ENCODE measurements at places on chromosomes 7 and 10.

DNA sequence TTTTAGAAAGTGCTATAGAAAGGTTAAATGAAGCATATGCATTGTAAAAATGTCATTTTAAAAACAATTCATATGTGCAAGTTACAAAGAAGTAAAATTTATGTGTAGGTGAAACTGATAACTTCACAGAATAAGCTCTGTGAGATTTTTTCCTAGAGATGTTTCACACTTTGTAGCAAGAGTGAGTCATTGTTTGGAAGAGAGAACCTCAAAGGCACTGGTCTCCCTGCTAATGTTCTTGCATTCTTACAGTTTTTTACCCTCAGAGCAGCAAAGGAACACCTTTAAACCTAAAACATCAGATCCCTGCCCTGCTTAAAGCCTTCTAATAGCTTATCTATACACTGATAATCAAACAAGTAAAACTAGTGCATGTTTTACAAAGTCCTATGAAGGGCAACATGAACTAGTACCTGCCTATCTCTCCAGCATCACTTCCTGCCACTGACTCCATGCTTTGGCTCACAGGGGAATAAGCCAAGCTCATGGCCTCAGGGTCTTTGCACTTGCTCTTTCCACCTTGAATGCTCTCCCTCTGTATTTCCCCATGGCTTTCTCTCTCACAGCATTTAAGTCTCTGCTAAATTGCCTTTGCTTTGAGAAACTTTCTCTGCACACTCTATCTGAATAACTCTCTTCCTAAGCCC is 997.0 kb downstream of the GATA3 start:
- no peaks in the 10 kb centered on the region for H3K27me3 ChIP-seq
- H3K4me1 ChIP-seq = no peaks in the 10 kb centered on the region
- H3K36me3 ChIP-seq = no peaks in the 10 kb centered on the region
- no peak for DNase-seq
- H3K4me3 ChIP-seq = no peak overlapping the region

GRCh38 chr10:80870282-80870681 is 332.6 kb downstream of the SH2D4B start:
- H3K36me3 ChIP-seq = no peaks in the 10 kb centered on the region
- no peak overlapping the region for H3K4me3 ChIP-seq
- DNase-seq = no peak
- H3K27ac ChIP-seq = no peak overlapping the region
- H3K27me3 ChIP-seq = peaks cover 6% of the 10 kb centered on the region
- H3K4me1 ChIP-seq = no peaks in the 10 kb centered on the region

DNA sequence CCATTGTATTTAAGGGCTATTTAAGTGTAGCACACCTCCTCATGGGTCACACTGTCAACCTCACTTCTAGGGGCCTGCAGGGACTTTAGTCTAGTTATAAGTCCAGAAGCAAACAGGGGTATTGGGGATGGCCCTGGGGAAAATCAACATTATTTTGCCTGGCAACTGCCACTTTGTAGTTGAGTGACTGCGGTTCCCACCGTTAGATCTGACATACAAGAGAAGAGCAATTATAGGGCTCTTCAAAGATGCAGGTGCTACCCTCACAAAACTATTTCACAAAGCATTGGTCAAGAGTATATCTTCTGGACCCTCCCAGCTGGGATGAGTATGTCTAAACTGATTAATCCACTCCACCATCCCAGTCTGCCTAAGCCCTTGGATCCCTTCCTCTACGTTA is 133.0 kb upstream of the PCBD1 start:
- H3K27me3 ChIP-seq = no peaks in the 10 kb centered on the region
- no peaks in the 10 kb centered on the region for H3K36me3 ChIP-seq
- no peak for DNase-seq
- no peak overlapping the region for H3K27ac ChIP-seq

DNA sequence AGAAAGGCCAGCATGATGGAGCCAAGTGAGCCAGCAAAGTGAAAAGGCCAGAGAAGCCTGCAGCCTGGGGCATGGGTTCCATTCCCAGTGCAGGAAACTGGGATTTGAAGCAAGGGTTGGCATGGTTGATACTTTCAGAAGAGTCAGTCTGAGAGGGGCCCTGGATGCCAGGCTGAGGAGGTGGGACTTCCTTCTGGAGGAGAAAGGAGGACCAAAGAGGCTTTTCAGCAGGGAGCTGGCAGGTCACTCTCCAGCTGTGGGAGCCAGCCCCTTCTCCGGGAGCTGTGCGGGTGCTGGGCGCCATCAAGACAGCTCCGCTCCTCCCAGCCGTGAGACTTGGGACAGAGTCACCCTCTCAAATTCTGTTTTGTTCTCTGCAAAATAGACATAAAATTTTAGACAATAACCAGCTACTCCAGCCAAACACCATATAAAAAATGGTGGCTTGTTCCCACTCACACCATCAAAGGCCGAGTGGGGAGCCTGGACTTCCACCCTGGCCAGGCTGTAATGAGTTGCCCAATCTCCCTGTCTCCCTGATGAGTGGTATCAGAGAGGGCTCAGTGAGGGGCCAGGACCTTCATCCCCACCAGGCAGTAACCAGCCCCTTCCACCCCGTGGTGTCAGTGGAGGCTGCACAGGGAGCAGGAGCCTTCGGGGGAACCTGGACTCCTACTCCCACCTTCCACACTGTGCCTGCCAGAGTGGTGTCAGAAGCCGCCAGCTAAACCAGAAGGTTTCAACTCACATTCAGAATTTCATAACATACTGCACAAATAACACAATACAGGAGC is 133.6 kb upstream of the RET start:
- H3K27me3 ChIP-seq = peaks cover 10% of the 10 kb centered on the region
- H3K27ac ChIP-seq = no peak overlapping the region
- H3K4me1 ChIP-seq = no peaks in the 10 kb centered on the region
- H3K36me3 ChIP-seq = no peaks in the 10 kb centered on the region
- no peak for DNase-seq

DNA sequence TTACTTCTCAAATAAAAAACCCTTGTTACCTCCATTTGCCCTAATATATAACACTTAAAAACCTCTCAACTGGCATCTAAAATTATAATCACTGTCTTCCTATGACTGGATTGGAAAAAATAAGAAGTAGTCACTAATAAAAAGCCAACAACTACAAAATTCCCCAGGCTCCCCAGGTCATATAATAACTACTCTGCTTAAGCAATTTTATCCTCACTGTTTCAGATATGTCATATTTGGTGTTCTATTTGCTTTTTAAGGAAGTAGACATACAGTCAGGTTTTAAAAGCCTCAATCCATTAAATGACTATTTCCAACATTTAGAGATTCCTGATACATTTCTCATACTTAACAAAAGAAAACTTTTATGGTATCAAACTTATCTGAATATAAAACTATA is 2.4 kb downstream of the H2AZ2 start:
- DNase-seq = no peak
- H3K27me3 ChIP-seq = no peaks in the 10 kb centered on the region
- peaks cover 64% of the 10 kb centered on the region for H3K4me1 ChIP-seq
- H3K27ac ChIP-seq = peak overlapping the region; percentile 96
- no peaks in the 10 kb centered on the region for H3K36me3 ChIP-seq
- H3K4me3 ChIP-seq = no peak overlapping the region

DNA sequence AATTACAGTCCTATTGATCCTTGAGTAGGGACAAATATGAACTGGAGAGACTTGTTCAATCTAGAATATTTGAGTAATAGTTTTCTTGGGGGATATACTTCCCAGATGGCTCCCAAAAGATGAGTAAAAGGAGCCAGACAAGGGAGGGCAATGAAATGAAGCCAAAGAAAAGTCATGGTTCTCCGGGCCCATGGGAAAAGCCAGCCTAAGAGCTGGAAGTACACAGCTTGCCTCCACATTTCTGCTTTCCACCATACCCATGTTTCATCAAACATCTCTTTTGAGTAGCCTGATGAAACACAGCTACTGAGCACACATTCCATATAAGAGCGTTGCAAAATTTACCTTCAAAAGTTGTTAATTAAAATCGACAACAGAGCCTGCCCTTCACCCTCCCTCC is 535.0 kb upstream of the FZD8 start:
- no peak overlapping the region for H3K4me3 ChIP-seq
- H3K27ac ChIP-seq = no peak overlapping the region
- no peak for DNase-seq
- no peaks in the 10 kb centered on the region for H3K27me3 ChIP-seq
- H3K4me1 ChIP-seq = peaks cover 14% of the 10 kb centered on the region

- no peak overlapping the region for H3K4me3 ChIP-seq
- no peak overlapping the region for H3K27ac ChIP-seq
- DNase-seq = no peak
- no peaks in the 10 kb centered on the region for H3K36me3 ChIP-seq
- no peaks in the 10 kb centered on the region for H3K27me3 ChIP-seq
Measured at GRCh38 chr7:112669306-112669705, 120.9 kb downstream of the TMEM168 start.

DNA sequence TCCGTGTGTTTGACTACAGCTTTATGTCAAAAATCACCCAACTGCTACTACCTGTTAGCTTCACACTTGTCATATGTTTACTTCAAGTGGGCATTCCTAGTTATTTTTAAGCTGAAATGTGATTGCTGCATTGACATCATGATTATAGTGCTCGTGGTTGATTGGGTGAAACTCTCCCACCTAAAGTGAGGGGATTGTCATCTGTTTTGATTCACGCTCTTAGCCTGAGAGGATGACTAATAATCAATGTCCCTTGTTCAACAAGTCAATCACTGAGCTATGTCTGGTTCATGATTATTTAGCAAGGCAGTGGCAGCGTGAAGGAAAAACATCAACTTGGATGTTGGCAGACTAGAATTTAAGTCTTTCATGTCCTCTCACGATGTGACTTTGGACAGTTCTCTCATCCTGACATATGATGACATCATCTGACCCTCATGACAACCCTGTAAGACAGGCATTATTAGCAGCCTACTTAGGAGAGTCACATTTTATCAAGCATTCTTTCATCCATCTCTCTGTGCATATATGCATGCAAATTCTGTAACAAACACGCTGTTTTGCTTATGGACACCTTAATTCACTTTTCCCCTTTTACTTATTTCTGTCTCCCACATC is 352.6 kb upstream of the ZMIZ1 start:
- H3K36me3 ChIP-seq = no peaks in the 10 kb centered on the region
- H3K4me3 ChIP-seq = no peak overlapping the region
- no peaks in the 10 kb centered on the region for H3K4me1 ChIP-seq
- no peak for DNase-seq
- H3K27me3 ChIP-seq = no peaks in the 10 kb centered on the region

DNA sequence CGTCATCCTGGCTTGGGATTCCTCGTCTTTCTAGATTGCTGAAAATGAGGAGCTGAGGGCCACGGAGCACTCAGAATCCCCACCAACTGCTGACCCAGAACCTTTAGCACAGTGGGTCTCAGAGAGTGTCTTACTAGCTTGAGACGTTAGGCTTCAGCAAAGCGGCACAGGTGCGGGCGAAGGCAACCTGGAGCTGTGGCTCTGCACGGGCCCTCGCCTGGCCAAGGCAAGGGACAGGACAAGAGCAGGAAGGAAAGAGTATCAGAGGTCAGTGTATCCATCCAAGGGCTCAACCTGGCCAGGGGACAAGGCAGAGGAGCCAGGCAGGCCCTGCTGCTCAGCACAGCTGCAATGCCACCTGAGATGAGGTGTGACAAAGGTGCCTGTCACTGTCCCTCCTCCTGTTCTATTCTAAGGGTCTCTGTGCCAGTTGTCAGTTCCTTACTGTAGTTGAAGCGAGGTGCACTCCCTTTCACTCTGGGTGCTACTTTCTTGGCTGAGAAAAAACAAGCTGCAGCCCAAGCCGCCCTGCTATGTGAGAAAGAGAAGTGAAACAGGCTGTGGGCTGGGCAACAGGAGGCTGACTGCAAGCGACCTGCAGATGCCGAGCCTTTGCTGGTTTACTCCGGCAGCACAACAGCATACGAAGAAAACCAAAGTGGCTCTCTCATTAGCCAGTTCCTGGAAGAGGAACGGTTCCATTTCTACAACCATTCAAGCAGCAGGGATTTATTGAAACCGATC is 33.3 kb upstream of the KDM7A start:
- no peaks in the 10 kb centered on the region for H3K36me3 ChIP-seq
- no peak overlapping the region for H3K27ac ChIP-seq
- no peaks in the 10 kb centered on the region for H3K27me3 ChIP-seq
- no peak overlapping the region for H3K4me3 ChIP-seq
- H3K4me1 ChIP-seq = no peaks in the 10 kb centered on the region
- no peak for DNase-seq
